Stimulated activated CD8-positive, alpha-beta memory T cell treated with anti-CD3 and anti-CD28 coated beads, Interleukin-4, amount 100 ng/mL, for 24 hours (primary cell): ENCODE measurements at places on chromosomes 1 and 21.

- no peak for DNase-seq
Observed at GRCh38 chr21:46552865-46553379, 52.0 kb downstream of the S100B start.

DNA sequence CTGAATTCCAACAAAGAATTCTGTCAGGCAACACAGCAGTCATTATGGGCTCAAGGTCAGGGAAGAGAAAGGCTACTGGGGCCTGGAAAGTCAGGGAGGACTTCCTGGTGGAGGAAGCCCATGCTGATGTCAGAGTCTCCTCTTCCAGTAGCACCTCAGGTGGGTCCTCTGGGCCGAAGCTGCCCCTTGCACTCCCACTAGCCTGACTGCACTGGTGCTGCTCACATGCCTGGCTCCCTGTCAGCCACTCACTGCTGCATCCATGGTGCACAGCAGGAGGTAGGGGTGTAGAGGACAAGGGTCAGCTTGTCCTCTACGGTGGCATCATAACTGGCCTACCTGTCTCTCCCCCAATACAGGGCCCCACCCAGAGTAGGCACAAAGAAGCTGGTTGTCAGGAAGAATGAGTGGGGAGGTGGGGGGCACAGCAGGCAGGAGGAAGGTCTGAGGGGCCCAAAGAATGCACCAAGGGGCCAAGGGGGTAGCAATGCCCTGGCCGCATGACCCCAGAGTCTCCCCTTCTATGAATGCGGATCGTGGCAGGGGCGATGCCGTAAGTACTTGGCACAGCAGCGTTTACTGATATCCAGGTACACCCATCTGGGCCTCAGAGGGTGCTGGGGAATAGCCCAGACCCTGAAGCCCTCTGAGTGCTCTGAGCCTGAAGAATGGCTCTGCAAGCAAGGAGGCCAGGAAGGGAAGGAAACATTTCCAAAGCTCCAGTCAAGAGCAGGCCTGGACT lies 80.3 kb downstream of the GLIS1 start:
- no peak for DNase-seq

GRCh38 chr1:153364156-153364555 lies 6.5 kb downstream of the S100A9 start:
- DNase-seq = no peak

DNA sequence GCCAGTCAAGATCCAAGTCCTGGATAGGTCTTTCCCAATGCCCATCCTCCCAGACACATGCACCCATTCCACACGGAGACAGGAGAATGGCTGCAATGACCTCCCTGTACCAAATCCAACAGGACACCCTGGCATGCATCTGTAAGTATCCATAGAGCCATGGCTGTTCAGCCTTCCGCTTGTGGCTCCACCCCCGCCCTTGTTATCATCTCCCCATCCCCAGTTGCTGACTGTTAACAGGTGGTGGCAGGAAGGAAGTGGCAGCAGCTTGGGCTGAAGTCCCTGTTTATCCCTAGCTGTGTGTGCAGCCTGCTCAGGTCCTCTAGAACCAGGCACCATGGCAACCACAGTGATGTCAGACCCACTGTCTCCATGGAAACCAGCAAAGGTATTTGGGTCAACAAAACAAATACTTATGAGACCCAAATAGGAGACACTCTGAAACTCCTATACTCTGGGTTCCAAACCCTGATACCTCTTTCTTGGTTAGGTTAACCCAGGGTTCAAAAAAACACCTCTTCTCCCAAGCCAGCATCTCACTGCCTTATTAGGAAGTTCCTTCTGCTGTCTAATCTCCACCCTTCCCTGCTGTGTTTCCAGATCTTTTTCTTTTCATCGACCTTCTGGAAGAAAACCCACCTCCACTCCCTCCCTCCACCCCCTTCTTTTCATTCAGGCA lies 721 bp downstream of the PBXIP1 start:
- DNase-seq = peak; percentile 51

DNA sequence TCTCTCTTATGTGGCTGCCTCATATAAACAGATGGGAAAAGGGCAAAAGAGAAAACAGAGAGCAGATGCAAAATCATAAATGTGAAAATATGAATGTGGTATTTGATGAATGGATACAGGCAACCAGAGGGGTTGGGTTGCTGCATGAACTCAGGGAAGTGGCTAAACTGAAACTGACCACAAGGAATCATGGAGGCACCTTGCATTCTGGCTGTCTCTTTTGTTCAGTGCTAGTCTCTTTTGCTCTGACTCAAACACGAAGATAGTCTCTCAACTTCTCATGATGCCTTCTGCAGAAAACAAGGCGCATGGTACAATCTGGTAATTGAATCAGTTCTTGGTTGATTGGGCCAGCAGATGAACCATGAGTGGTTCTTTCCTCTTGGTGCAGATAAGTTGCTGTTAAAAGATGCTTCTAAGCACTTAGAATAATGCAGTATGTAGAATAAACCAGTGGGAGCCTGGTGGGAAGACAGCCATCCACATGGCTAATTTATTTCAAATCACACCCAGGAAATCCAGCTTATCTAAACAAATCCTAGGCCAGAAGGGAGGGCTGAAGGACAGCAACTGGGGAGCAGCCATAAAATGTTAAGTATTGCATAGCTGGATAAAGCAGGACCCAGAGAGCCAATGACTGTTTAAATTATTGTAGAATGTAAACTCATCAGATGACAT lies 64.2 kb downstream of the HLX start:
- no peak for DNase-seq

DNA sequence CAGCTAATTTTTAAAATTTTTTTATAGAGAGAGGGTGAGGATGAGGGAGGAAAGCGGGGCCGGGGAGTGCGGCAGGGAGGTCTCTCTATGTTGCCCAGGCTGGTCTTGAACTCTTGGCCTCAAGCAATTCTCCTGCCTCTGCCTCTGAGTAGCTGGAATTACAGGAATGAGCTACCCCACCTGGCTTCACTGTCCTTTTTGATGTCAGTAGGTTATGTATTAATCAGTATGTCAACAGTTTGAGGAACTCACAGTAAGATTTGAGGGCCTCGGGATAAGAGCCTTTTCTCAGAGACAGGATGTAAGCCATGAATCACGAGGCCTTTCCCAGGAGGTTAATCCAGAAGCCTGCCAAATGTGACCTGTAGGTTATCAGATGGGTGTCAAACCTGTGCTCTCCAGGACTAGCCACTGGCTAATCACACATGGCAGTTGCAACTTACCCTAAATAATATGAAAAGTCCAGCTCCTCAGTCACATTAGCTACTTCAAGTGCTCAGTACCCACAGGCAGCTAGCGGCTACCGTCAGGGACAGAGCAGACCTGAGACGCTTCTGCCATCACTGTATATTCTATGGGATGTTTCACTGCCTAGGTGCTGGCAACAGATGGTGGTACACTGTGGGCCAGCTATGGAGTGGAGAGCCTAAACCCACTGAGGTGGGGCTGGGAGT lies 33.1 kb downstream of the TRIM67 start:
- DNase-seq = no peak

DNA sequence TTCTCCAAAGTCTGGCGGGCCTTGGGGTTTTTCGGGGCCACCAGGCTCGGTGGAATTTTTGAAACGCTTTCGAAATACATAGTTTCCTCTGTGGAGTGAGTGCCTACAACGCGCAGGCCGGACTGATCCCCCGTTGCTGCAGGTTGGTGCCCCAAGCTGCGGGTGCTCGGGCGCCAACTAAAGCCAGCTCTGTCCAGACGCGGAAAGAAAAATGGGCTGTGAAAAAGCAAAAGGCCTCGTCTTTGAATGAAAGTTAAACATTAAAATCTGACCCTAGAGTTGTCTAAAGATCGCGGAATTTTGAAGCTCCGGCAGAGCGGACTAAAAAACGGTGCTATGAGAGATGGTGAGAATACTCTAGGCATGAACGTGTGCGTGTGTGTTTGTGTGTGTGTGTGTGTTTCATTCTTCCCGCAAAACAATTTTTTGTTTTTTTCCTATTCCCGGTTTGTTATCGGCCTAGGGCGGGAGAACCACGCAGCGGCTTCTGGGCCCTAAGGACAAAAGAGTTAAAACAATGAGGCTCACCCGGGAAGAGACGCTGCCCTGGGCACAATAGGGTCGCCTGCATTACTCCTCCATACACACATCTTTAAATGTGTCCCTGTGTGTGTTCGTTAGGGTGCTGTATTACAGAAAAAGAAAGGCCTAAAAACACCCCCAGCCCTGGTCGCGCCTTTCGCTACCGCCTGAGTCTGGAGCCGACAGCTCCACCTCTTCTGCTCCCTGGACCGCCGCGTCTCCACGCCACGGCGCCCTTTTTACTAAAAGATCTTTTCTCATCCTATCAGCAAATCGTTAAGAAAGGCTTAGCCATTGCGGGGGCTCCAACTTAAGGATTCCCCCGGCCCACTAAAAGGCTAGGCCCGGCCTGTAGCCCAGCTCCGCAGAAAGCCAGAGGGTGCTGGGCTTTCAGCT lies 3.2 kb downstream of the TBX15 start:
- no peak for DNase-seq

DNA sequence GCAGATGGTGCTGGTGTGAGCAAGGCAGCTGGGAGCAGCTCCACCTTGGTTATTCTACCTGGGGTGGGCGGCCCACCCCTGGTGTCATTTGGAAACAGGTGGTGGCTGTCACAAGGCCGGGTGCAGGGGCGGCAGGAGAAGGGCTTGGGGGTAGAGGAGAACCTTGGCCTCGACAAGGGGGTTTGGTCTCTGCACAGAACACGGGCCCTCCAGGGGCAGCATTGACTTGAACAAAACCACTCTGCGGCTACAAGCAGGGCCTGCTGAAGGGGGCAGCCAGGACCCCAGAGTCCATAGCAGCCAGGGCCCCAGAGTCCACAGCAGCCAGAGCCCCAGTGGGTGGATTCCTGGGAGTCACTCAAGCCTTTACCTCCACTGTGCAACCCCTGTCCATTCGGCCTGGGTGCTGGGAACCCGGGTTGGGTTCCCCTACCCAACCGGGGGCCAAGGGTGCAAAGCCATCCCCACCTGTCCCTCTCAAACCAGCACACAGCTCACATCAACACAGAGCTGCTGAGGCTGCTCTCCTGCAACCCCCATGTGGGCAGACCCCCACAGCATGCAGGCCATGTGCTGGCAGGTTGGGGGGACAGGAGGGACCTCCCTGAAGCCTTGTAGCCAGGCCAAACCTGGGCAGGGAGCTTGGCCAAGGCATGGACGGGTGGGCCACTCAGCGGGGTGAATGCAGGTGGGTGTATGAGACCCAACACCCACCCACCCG lies 7.7 kb downstream of the TRIM11 start:
- no peak for DNase-seq

DNA sequence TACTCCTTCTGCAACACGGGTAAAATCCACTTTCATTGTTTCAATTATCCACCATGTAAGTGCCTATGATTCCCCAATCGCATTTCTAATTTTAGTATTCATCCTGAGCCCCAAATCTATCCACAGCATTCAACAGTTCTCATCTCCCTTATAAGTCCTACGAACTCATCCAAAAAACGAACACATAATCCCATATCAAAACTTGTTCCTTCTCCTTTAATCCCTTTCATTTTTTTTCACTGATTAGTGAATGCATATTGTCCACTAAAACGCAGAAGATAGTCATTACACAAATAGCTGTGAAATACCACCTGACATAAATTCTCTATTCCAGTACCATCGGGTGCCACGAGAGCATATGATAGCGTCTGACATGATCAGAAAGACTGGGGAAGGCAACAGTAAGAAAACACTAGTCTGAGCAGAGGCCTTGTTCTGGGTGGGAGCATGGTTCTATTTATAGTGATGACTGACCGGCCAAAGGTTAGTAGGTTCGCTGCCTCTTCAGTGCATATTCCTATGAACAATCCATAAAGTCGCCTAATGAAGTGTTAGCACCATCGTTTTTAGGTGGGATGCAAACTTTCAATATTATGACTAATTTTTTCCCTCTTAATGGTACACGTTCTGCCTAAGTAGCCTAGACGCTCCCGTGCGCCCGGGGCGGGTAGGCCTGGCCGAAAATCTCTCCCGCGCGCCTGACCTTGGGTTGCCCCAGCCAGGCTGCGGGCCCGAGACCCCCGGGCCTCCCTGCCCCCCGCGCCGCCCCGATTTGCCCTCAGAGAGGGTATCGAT lies 648 bp downstream of the ATP5PF start:
- DNase-seq = peak; percentile 22
